HuH-7.5 (cell line): ENCODE measurements at places on chromosomes 13 and 19.

GRCh38 chr13:22883956-22884355 is 296.8 kb upstream of the SGCG start:
- DNase-seq: no peak

DNA sequence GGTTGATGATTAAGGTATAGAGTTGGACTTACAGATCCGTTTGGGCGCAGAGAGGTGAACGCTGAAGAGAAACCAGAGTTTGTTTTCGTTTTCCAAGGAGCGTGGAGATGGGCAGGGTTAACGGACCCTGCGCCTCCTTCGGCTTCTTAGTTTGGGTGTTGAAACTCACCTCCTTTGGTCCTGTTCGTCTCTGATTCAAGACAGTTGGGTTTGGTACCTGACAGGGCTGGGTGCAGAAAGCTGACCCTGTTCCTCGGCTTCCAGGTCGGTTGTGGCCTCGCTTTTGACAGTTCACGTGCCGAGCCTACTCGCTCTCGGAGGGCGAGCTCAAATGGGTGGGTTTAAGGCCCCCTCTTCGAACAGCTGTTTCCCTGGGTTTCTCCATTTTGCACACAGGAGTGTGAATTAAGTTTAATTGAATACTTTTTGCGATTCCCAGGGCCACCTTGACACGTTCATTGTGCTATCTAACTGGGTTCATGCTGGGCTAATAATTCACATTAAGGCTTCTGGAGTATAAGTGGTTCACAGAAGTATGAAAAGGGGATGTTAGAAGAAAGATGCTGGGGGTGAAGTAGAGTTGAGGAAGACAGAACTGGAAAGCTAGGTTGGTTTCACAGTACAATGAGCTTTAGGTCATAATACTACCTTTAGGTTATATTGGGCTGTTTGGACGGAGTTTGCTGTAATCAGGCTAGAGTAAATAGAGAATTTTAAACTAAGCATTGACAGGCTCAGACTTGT is 638 bp downstream of the USPL1 start:
- DNase-seq: no peak

DNA sequence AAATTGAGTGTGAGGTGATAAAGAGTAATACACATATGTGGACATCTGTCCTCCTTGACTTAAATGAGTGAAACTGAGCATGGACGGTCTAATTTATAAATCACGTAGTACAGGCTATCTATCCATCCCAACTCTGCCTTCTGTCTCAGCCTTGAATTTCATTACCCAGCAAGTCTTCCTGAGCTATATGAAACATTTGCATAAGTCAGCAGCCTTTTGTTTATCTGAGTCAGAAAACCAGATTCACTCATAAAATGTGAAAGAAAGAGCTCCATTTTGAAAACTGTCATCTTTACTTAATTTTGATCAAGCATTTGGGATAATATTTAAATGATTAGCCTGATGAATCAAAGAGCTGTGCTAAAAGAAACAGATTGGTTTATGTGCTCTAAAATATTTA is 197.9 kb downstream of the LHFPL6 start:
- no peak for DNase-seq

DNA sequence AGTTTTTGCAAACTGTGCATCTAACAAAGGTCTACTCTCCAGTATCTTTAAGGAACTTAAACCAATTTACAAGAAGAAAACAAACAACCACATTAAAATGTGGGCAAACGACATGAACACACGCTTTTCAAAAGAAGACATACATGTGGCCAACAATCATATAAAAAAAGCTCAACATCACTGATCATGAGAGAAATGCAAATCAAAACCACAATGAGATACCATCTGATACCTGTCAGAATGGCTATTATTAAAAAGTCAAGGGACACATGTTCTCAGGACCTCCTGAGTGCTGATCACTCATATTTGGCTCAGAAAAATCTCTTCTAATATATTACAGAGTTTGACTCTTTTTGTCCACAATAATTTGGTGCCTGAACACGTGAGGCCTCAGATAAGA is 14.2 kb upstream of the LILRB1 start:
- no peak for DNase-seq

- DNase-seq: no peak
Observed at GRCh38 chr13:106139377-106139776, 396.1 kb downstream of the EFNB2 start.

GRCh38 chr19:5895409-5895808 is 8.2 kb downstream of the NDUFA11 start:
- DNase-seq: no peak

DNA sequence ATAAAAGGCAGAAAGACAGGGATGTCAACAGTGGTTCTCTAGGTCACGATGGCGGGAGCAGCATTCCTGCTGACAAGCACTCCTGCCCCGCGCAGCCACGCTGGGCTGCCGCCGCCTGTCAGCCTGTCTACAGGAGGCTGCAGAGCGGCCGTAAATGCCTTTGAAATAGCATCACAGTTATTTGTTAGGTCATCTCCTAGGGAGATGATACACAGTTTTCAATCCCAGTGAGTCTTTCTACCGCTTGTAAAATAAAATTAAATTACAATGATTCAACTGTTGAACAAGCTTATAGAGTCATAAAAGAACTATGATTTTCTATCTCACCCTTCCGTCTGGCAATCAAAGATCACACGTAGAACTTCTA is 7.3 kb upstream of the SLC7A9 start:
- DNase-seq: no peak

DNA sequence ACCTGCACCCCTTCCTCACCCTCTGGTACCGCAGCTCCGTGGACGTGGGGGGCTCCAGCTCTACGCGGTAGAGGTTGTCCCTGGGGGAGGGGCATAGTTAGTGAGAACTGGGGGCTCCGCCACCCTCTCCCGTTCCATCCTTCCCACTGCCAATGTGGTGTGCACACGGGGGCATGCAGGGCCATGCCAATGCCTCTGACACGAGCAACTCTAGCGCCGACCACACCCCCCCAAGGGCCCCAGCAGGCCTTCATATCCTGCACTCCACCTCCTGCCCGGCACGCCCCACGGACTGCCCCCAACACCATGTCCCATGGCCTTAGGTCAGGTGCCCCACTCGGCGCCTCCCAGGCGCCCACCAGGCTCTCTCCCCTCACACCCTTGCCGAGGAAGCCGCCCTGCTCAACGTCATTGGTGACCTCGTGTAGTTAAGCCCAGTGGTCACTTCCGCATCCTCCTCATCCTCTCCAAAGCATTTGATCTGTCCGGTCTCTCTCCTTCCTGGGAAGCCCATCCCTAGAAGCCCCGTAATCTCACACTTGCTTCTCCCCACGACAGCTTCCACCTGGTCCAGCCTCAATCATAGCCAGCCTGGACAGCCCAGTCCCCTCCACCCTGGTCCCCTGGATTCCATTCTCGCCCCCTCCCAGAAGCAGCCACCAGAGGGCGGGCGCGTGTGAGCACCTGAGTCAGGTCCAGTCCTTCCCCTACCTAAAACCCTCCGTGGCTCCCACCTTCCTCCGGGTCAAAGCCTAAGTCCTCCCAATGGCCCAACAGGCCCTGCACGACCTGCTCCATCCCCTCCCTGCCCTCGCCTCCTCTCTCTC is 2.1 kb downstream of the SEMA6B start:
- DNase-seq: peak; percentile 66

- no peak for DNase-seq
Observed at GRCh38 chr13:48492096-48492440, 40.8 kb downstream of the RCBTB2 start.

DNA sequence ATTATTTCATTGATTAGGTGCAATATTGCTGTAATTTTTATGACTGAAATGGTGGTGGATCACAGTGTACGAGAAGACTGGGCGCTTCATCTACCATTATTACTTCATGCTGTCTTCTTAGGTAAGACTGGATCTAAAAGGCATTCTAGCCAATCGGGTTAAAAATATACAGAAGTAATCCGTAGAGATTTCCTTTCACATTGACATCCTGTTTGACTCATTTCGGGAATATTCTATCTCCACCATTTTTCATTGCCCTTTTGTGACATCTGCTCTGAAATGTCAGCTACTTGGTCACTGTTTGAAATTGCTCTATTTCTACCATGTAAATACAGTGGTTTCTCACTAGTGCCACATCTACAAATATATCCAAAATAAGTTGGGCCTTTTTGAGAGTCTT is 90.2 kb downstream of the ZAR1L start:
- no peak for DNase-seq

DNA sequence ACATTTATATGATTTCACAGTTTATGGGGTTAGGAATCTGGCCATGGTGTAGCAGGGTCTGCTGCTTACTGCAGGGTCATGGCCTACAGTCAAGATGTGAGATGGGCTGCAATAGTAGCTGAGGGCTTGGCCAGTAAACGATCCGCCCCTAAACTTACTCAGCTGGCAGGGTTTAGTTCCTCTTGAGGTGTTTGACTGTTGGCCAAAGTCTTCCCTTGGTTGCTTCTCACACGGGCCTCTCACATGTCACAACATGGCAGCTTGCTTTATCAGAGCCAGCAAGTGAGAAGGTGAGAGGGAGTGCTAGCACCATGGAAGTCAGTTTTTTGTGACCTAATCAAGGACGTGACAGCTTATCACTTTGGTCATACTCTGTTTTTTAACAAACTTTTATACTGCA is 77.1 kb downstream of the DNAJC3 start:
- no peak for DNase-seq

DNA sequence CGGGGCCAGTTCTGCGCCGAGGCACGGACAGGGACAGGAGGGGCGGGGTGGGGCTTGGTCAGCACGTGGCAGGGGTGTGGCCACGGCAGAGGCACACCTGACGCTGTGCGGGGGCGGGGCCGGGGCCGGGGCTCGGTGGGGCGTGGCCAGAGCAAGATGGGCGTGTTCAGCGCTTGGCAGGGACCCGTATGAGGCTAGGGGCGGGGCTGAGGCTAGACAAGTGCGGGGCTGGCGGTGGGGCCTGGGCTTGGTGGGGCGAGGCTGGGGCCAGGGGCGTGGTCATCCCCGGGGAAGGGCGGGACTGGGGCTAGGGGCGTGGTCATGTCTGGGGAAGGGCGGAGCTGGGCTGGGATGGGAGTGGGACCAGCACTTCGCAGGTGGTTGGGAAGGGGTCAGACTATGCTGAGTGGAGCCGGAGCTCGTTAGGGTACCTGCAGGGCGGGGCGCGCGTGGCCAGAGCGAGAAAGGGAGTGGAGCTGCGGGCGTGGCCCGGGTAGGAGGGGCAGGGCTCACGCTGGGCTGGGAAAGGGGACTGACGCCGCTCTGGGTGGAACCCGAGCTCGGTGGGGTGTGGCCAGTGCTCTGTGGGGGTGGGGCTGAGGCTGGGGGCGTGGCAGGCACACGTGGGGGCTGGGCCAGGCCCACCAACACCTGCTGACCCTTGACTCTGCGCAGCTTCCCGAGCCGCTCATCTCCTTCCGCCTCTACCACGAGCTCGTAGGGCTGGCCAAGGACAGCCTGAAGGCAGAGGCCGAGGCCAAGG is 12.8 kb downstream of the POLR2E start:
- DNase-seq: peak; percentile 98

DNA sequence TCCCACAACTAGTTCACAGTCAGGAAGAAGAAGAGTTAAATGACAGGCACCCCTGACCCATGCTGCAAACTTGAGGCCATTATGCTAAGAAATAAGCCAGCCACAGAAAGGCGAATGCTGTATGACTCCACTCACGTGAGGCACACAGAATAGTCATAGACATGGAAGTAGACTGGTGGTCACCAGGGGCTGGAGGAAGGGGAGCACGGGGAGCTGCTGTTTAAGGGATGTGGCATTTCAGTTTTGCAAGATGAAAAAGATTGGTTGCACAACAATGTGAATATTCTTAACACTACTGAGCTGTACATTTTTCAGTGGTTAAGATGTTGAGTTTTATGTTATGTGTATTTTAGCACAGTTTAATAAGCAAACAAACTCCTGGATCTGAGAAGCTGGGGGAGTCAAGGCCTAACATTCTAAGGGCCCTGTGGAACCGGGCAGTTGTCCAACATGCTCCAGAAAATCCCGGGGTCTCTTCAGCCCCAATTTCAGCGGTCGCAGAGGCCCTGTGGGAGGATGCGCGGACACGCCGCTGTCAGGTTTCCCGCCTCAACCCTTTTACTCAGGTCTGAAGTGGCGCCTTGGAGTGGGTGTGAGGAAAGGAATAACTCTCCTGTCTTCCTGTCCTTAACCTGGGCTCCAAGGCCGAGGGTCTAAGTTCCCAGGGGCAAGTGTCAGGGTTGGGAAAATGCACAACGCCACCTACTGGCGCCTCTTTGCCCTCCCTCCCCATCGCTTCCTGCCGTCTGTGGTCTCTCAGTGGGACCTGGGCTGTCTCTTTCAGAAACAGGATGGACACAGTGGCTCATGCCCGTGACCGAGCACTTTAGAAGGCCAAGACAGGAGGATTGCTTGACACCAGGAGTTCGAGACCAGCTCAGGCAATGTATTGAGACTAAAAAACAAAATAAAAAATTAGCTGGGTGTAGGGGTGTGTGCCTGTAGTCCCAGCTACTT is 4.4 kb upstream of the TMEM272 start:
- DNase-seq: peak; percentile 44

- DNase-seq: no peak
Observed at GRCh38 chr13:114127473-114128347, 4.7 kb downstream of the RASA3 start.

- no peak for DNase-seq
Observed at GRCh38 chr13:21463424-21463823, 4.3 kb upstream of the ZDHHC20 start.

DNA sequence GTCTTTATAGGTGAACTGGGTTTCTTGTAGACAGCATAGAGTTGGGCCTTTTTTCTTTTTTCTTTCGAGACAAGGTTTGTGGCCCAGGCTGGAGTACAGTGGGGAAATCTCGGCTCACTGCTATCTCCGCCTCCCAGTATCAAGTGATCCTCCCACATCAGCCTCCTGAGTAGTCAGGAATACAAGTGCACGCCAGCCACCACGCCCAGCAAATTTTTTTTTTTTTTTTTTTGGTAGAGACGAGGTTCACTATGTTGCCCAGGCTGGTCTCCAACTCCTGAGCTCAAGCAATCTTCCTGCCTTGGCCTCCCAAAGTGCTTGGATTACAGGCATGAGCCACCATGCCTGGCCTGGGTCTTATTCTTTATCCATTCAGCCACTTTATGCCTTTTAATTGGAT is 5.1 kb upstream of the CALM3 start:
- DNase-seq: no peak

DNA sequence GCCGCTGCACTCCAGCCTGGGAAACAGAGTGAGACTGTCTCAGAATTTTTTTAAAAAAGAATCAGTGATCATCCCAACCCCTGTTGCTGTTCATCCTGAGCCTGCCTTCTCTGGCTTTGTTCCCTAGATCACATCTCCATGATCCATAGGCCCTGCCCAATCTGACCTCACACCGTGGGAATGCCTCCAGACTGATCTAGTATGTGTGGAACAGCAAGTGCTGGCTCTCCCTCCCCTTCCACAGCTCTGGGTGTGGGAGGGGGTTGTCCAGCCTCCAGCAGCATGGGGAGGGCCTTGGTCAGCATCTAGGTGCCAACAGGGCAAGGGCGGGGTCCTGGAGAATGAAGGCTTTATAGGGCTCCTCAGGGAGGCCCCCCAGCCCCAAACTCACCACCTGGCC is at the start of gene KLK2:
TSS of gene KLK2 (plus strand) at position 384 of the 400 bp plus-strand sequence. CDS start 35 bp downstream, outside the sequence.
- DNase-seq: no peak

- no peak for DNase-seq
Observed at GRCh38 chr19:35154525-35155406, at the start of gene FXYD5. Gene FXYD5, plus strand, starts transcription at chr19:35154735. Its CDS starts 816 bp downstream, at chr19:35155551.

DNA sequence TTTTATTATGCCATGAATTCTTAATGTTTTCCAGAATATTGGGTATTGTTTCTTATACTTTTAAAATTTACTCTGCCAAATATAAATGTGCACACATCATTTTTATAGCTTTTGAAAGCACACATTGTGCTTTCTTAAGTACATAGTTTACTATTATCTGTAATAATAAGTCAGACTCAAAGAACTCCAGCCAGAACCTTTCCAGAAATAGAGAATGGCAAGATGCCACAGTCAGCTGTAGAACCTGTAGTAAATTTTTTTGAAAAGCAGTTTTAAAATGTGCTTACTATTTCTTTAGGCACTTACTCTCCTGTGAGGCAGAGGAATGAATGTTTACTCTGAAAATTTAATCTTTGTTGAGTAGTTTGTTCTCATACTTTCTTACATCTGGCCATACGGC is 1287.1 kb downstream of the PCDH9 start:
- no peak for DNase-seq
